Endothelial cell (in vitro differentiated cells): ENCODE measurements at places on chromosomes 7 and 10.

- no peak for DNase-seq
Measured at GRCh38 chr10:113084031-113084430, 134.0 kb downstream of the TCF7L2 start.

GRCh38 chr10:29238523-29239135, 50.2 kb upstream of the LYZL1 start:
- DNase-seq = no peak

GRCh38 chr7:82904871-82905270, 257.8 kb downstream of the PCLO start:
- DNase-seq = no peak

GRCh38 chr10:124000792-124001201, 92.6 kb downstream of the CHST15 start:
- DNase-seq = no peak

DNA sequence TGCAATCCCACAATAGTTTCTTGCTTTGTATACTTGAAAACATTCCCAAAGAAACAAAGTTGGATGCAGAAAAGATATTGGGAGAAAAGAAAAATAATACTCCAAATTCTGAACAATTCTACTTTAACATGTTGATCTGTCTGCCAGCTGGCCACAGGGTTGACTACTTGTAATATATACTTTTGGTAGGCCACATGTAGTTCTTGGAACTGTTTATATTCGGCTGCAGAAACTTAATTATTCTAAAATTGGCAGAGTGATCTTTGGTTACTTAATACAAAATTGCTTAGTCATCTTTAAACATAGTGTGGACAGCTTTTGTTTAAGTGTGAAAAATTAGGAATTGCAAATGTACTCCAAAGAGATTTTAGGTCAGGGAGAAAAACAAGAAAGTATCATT, 76.0 kb downstream of the CALD1 start:
- DNase-seq = no peak

DNA sequence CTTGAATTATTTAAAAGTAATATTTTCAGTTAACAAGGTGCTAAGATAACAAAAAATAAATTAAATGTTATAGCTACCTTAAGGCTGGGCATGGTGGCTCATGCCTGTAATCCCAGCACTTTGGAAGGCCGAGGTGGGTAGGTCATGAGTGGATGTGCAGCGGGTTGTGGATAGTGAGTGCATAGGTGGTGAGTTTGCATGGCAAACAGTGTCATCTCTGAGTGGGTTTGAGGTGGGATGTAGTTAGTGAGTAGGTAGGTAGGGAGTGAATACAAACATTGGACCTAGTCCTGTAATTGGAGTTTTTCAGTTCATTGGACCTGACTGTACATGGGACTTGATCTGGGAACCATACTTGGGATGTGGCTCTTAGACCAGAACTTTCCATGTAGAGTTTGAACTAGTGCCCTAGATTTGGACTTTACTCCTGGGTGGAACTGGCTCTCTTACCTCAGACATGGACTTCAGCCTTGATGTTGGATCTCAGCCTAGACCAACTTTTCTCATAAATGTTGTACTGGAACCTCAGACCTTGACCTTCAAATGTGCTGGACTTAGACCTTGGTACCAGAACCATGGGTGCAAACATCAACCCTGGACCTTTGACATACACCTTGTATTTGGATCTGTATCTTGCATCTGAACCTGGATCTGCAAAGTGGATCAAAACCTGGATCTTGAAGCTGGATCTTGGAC, 47.0 kb downstream of the SEC61G start:
- DNase-seq = no peak

DNA sequence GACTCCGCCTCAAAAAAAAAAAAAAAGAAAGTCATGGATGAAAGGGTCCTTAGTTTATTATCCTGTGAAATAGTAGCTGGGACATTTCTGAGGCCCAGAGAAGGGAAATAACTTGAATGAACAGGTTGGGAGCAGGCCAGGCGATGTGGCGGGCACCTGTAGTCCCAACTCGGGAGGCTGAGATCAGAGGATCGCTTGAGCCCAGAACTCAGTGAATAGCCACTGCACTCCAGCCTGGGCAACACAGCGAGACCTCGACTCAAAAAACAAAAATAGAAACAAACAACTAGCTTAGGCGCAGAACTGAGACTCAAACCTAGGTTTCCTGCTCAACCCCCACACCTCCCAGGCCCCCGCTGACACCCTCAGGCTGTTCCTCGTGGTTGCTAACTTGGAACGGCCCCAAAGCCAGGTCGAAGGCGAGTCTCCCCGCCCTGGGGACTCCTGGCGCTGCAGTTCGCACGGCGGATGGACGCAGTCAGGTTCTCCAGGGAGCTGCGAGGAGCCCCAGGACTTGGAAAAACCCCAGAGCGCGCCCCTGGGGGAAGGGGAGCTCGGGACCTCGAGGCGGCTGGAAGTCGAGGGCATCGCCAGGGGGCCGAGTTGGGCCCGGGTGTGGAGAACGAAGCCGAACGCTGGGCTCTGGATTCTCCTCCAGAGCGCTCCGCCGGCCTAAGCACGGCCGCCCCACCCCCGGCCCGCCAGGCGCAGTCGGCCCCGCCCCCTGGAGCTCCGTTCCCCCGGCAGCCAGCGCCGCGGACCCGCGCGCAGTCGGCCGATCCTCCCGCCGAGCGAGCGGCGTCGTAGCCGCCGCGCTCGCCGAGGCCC, at the start of gene STOX1:
TSS of gene STOX1 (plus strand) at position 768 of the 828 bp plus-strand sequence. CDS start 93 bp downstream, outside the sequence.
- peak; percentile 62 for DNase-seq

- no peak for DNase-seq
Measured at GRCh38 chr10:36036137-36036536, 394.0 kb upstream of the FZD8 start.

GRCh38 chr7:23205909-23206767, 24.3 kb downstream of the NUP42 start:
- DNase-seq = peak; percentile 38

DNA sequence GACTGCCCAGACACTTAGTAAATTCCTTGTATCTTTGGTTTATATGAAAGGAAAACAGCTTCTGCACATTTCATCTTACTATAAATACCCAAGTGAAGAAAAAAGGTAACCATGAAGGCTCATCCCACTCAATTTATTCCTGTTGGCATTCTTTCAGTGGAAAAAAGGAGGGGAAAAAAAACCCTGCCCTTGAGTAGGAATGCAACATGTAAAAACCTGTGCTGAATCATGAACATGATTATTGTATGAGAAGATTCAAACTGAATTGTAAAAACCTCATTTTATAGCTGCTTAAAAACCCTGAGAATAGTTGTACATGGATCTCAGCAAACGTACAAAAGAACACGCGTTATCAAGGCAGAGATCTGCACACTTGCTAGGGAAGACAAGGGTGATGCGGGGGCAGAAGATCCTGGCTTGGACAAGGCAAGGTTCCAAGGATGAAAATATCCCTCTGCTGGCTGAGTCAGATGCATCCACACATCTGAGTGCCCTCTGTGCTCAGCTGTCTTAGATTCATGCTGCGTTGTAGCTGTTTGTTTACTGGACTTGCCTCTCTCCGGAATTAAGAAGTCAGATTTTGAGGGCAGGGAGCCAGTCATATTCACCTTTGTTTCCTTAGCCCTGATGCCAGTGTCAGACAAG, 658.2 kb downstream of the PARD3 start:
- no peak for DNase-seq
